ENCODE measurements at places on chromosomes 1 and 21.

DNA sequence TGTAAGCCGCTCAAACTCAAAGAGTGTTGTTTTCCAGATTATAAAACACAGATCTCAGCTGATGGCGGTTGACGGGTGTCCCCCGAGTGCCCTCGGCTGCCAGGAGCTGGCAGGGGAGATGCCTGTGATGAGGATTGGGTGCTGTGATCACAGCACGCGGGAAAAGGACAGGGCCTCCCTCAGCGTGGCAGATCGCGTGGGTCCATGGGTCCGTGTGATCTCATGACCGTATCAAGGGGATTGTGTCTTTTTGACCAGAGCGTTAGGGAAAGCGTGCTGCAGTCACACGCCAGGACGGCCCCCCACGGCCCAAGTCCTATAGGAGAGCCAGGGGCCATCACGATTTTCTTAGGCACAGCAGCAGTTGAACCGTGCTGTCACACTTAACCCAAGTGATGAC is 51.9 kb downstream of the PDE9A start:
- H3K4me1 ChIP-seq, result no peaks in the 10 kb centered on the region
- no peak overlapping the region for H3K4me3 ChIP-seq
- no peak for DNase-seq
- no peak overlapping the region for H3K27ac ChIP-seq

DNA sequence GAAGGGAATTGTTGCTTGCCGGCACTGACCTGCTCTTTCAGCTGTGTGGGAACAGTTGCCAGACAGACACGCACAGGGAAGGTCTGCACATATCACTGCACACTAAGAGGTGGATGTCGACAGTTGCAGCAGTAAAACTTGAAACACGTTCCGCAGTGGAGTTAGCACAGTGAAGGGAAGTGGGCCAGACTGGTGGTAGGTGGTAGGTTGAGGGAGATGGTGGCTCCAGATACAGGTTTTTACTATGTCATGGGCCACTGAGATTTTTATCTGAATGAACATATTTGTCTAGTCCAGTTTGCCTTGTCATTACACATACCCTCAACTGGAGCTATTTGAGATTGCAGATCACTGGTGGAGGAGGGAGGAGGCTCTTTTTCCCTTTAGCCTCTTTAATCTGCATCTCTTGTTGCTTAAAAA is 13.5 kb downstream of the MRPS6 start:
- DNase-seq, result no peak
- H3K36me3 ChIP-seq, result peaks cover 13% of the 10 kb centered on the region
- no peaks in the 10 kb centered on the region for H3K27me3 ChIP-seq
- peaks cover 35% of the 10 kb centered on the region for H3K4me1 ChIP-seq
- H3K27ac ChIP-seq, result no peak overlapping the region

GRCh38 chr1:226382030-226382429 is 25.9 kb downstream of the PARP1 start:
- H3K27ac ChIP-seq, result no peak overlapping the region
- H3K27me3 ChIP-seq, result no peaks in the 10 kb centered on the region
- no peaks in the 10 kb centered on the region for H3K4me1 ChIP-seq
- H3K4me3 ChIP-seq, result no peak overlapping the region
- no peak for DNase-seq

GRCh38 chr1:219427989-219428388 is 184.9 kb downstream of the ZC3H11B start:
- no peaks in the 10 kb centered on the region for H3K36me3 ChIP-seq
- H3K27ac ChIP-seq, result no peak overlapping the region
- H3K27me3 ChIP-seq, result peaks cover 2% of the 10 kb centered on the region
- H3K4me1 ChIP-seq, result no peaks in the 10 kb centered on the region

GRCh38 chr1:178086766-178087165 is 7.1 kb upstream of the RASAL2 start:
- peaks cover 3% of the 10 kb centered on the region for H3K27me3 ChIP-seq
- no peak for DNase-seq
- no peaks in the 10 kb centered on the region for H3K4me1 ChIP-seq

- peaks cover 34% of the 10 kb centered on the region for H3K27me3 ChIP-seq
- no peak overlapping the region for H3K27ac ChIP-seq
- H3K4me1 ChIP-seq, result peaks cover 13% of the 10 kb centered on the region
- no peaks in the 10 kb centered on the region for H3K36me3 ChIP-seq
- no peak for DNase-seq
These were observed 91.0 kb upstream of the KCNA3 start for GRCh38 chr1:110765640-110766335.

- no peaks in the 10 kb centered on the region for H3K4me1 ChIP-seq
- no peak for DNase-seq
- no peak overlapping the region for H3K4me3 ChIP-seq
- H3K27ac ChIP-seq, result no peak overlapping the region
- H3K27me3 ChIP-seq, result peaks cover 10% of the 10 kb centered on the region
These were observed 279.3 kb upstream of the VAMP3 start for GRCh38 chr1:7491818-7492173.

- no peaks in the 10 kb centered on the region for H3K27me3 ChIP-seq
- H3K4me3 ChIP-seq, result no peak overlapping the region
- peaks cover 4% of the 10 kb centered on the region for H3K4me1 ChIP-seq
These were observed 98.8 kb downstream of the MTR start for GRCh38 chr1:236893626-236894545.

GRCh38 chr1:90505806-90506205 is 211.3 kb downstream of the BARHL2 start:
- no peak for DNase-seq
- no peaks in the 10 kb centered on the region for H3K4me1 ChIP-seq
- H3K4me3 ChIP-seq, result no peak overlapping the region
- no peak overlapping the region for H3K27ac ChIP-seq

GRCh38 chr1:145961425-145962156 is 2.8 kb downstream of the ANKRD34A start:
- H3K27me3 ChIP-seq, result no peaks in the 10 kb centered on the region
- peaks cover 64% of the 10 kb centered on the region for H3K4me1 ChIP-seq
- H3K36me3 ChIP-seq, result no peaks in the 10 kb centered on the region
- peak overlapping the region; percentile 75 for H3K27ac ChIP-seq

GRCh38 chr21:45982758-45983648 is 1.4 kb downstream of the COL6A1 start:
- H3K4me3 ChIP-seq, result no peak overlapping the region
- no peak overlapping the region for H3K27ac ChIP-seq
- H3K36me3 ChIP-seq, result no peaks in the 10 kb centered on the region
- H3K27me3 ChIP-seq, result peaks cover 8% of the 10 kb centered on the region

DNA sequence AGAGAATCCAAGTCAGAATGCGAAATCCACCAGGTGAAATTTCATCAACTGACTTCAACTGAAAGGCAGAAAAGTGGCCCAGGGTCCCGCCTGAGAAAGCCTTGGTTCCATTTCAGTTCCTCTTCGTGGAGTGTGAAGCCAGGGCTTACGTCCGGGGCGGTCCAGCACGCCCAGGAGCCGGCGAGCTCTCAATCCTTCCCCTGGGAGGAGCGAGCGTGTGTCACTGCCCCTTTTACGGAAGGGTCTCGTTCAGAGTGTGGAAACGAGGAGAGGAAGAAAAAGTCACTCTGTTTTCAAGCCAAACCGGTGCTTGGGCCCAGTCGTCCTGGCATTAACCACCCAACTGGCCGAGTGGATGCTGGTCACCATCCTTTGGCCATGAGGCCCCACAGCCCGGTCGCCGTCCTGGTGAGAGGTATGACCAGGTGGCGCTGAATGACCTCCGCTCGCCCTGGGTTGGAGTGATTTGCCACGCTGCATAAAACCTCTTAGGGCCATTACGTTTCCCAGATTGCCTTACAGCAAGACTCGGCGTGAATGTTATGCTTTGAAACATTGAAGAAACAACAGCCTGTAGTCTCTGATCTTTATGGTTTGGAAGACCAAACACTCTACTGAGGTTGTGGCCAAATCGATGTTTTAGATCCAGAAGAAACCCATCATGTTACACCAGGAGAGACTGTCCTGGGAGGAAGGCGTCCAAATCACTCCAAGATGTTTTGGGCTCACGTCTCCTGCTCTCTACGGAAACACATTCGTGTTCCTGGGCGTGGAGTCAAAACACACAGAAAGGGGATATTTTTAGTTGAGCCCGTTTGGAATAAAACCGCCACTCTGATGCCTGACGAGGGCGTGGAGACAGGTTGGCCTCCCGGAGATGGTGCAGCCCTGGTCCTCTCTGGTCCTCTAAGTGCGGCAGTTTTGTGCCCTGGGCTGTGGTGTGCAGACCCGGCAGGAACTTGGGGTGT is 93.6 kb upstream of the ACTRT2 start:
- H3K4me3 ChIP-seq, result no peak overlapping the region
- H3K27me3 ChIP-seq, result no peaks in the 10 kb centered on the region
- H3K36me3 ChIP-seq, result no peaks in the 10 kb centered on the region
- DNase-seq, result no peak
- no peaks in the 10 kb centered on the region for H3K4me1 ChIP-seq

GRCh38 chr1:47582891-47583608 is 145.2 kb downstream of the FOXD2 start:
- no peaks in the 10 kb centered on the region for H3K36me3 ChIP-seq
- H3K27me3 ChIP-seq, result peaks cover 5% of the 10 kb centered on the region
- H3K4me1 ChIP-seq, result peaks cover 3% of the 10 kb centered on the region
- no peak overlapping the region for H3K4me3 ChIP-seq
- no peak overlapping the region for H3K27ac ChIP-seq
- DNase-seq, result no peak

GRCh38 chr1:161994175-161994668 is 29.4 kb downstream of the OLFML2B start:
- no peak for DNase-seq
- no peaks in the 10 kb centered on the region for H3K36me3 ChIP-seq
- peaks cover 5% of the 10 kb centered on the region for H3K27me3 ChIP-seq

DNA sequence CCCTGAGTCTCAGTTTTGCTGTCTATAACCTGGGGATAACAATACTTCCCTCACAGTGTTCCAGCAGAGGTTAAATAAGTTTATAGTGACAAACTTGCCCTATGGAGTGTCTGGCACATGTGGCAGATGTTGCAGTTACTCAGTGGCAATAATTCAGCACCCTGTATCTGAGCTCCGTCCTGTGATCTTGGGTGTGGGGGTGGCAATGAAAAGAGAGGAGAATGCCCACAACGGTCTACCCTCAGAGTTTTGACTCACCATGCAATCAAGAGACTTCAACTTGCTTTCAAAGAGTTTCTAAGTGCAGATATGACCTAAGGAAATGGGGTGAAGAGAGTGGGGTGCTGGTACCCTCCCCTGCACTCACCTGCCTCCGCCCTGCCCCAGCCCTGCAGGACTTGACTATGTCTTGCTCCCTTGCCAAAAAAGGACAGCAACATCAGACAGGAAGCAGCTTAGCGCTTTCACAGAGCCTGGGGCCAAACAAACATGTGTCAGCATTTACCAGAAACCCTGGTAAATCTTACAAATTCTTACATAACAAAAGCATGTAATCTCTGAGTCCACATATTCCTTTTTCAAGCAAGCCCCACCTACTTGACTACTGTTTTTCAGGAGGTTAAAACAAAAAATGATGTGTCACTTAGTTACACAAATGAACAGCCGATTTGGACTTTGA is 185.1 kb upstream of the CAMK1G start:
- no peaks in the 10 kb centered on the region for H3K4me1 ChIP-seq
- peaks cover 16% of the 10 kb centered on the region for H3K27me3 ChIP-seq
- no peak overlapping the region for H3K27ac ChIP-seq
- DNase-seq, result no peak

DNA sequence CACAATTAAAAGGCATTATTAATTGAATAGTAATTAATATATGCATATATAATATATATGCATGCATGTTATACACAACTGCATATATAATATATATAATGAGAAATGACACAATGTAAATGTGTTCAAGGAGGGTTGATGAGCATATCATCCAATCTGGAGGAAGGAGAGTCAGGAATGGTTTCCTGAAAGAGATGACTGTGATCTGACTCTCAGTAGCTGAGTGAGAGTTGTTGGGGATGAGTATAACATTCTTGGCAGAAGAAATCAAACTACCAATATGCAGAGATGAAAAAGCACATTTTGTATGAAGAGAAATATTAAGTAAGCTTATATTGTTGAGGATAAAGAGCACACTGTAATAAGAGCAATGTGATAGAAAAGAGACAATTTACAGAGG is 37.3 kb downstream of the F13B start:
- no peaks in the 10 kb centered on the region for H3K36me3 ChIP-seq
- H3K27me3 ChIP-seq, result peaks cover 5% of the 10 kb centered on the region
- H3K4me1 ChIP-seq, result no peaks in the 10 kb centered on the region
- no peak overlapping the region for H3K27ac ChIP-seq

DNA sequence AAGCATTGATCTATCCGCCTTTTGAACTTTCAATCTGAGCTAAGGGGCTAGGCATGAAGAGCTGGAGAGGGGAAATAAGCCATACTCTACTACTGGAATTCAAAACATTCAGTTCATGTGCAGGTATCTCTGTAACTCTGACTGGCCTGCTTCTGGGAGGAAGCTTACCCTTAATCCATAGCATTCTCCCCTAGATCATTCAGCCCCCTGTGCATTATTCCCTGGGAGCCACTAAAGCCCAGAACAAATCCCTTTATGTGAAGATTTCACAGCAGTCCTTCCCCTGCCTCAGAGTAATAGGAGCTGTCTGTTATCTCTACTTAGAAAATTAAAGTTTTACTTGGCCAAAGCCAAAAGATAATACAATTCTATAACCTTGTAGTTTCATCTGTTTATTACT is 300.7 kb downstream of the SEC16B start:
- no peaks in the 10 kb centered on the region for H3K4me1 ChIP-seq
- H3K27me3 ChIP-seq, result no peaks in the 10 kb centered on the region
- H3K36me3 ChIP-seq, result no peaks in the 10 kb centered on the region
- no peak overlapping the region for H3K27ac ChIP-seq

DNA sequence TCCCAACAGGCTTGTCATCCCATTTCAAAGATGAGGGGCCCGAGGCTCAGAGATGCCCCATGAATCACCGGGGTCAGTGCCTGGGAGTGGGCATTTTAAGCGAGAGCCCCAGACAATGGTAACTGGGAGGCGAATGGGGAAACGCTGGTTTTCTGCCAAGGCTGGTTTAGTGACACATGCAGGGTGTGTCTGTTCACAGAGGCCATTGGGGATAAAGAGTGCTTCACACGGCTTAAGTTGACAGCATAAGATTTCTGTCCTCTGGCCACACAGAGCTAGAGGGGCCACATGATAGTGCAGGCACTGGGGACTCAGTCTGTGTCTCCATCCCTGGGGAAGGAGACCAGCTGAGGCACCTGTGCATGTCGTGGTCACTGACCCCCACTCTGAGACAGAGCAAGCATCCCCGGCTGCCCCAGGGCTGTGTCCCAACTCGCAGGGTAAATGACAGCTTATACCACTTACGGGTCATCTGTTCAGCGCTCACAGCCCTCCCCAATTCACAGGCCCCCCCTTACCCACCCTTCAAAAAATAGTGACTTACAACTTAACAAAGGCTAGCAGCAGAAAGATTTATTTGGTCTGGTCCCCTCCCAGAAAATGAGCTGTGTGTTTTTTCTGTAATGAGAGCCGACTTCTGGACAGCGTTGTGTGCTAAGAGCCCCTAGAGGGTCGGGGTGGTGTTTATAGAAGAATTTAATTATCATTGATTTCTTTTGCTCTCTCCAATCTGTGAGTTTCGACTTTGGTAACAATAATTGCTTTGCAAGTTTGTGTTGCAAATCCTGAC is 34.9 kb upstream of the ARHGEF16 start:
- no peak overlapping the region for H3K4me3 ChIP-seq
- peaks cover 5% of the 10 kb centered on the region for H3K4me1 ChIP-seq
- no peaks in the 10 kb centered on the region for H3K36me3 ChIP-seq
- H3K27ac ChIP-seq, result no peak overlapping the region
- peaks cover 14% of the 10 kb centered on the region for H3K27me3 ChIP-seq
- DNase-seq, result no peak

- no peak overlapping the region for H3K4me3 ChIP-seq
- no peak overlapping the region for H3K27ac ChIP-seq
- H3K36me3 ChIP-seq, result peaks cover 51% of the 10 kb centered on the region
- DNase-seq, result no peak
- no peaks in the 10 kb centered on the region for H3K27me3 ChIP-seq
- H3K4me1 ChIP-seq, result peaks cover 39% of the 10 kb centered on the region
These were observed 11.9 kb downstream of the TRAF3IP3 start for GRCh38 chr1:209767706-209768105.

GRCh38 chr1:212762839-212763238 is 28.7 kb downstream of the NSL1 start:
- H3K4me1 ChIP-seq, result peaks cover 22% of the 10 kb centered on the region
- H3K27me3 ChIP-seq, result no peaks in the 10 kb centered on the region
- no peak overlapping the region for H3K4me3 ChIP-seq
- H3K36me3 ChIP-seq, result peaks cover 28% of the 10 kb centered on the region
